ENCODE measurements at places on chromosomes 4 and X.

DNA sequence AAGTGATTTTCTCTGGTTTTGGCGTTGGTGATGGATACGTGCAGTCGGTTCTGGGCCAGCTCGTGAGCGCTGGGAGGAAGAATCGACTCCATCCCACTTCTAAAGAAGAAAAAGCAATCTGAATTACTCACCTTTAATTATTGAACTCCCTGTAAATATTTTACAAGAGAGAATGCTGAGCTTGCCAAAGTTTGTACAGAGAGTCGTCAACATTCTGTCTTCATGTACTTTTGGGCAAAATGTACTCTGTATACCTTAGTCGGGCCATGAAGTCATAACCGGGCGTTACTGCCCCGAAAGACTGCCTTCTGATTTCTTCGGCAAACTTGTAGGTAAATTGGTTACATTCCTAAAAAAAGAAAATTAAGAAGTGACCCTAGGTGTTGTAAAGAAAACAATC, 5.5 kb downstream of the PNPLA4 start:
- no peak for DNase-seq

DNA sequence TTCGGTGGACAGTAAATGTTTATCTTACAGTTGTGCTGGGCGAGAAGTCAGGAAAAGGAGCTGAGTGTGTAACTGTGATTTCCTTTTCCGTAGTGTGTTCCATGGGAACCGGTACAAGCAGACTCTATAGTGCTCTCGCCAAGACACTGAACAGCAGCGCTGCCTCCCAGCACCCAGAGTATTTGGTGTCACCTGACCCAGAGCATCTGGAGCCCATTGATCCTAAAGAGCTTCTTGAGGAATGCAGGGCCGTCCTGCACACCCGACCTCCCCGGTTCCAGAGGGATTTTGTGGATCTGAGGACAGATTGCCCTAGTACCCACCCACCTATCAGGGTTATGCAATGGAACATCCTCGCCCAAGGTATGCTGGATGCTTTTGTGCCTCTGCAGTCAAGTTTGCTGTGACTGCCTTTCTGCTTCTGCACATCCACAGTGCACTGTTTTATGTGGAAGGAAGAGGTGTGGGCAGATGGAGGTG, 27.4 kb downstream of the NOCT start:
- DNase-seq, result no peak

GRCh38 chr4:11313157-11313943, 115.3 kb downstream of the HS3ST1 start:
- DNase-seq, result no peak

GRCh38 chr4:142164767-142165500, 528.6 kb downstream of the IL15 start:
- DNase-seq, result no peak

- DNase-seq, result no peak
These were observed 153.7 kb downstream of the CLCN4 start for GRCh38 chrX:10310511-10310910.

DNA sequence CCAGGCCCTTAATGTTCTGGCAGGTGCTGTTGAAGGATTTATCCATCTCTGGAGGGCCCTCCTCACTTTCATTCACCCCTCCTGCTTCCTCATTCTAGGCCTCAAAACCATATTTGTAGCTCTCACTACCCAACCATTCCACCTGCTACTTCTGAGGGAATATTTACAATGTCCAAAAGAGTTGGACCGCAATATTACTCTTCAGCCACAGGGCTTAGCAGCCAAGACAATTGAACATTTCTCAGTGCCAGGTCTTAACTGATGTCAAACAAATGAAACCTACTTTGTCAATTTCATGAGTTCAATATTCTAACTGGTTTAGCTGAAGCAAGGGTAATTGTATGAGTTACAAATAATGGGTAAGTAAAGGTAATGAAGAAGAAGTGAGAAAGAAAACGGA, 113.2 kb downstream of the ENOX2 start:
- no peak for DNase-seq

DNA sequence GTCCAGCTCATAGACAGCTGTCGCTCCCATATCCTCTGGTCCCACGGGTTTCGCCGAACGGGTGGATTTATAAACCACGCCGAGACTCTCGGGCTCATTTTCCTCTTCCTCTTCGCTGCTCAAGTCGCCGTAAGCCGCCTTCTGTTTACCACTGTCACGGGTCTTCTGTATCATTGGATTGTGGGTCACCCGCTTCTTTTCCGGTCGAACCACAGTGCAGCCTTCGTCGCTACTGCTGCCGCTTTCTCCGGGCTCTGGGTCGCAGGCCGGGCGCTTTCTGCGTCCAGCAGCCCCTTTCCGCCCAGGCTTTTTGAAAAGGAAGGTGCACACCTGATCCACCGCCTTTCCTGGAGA, 311 bp downstream of the RNF113A start:
- no peak for DNase-seq

DNA sequence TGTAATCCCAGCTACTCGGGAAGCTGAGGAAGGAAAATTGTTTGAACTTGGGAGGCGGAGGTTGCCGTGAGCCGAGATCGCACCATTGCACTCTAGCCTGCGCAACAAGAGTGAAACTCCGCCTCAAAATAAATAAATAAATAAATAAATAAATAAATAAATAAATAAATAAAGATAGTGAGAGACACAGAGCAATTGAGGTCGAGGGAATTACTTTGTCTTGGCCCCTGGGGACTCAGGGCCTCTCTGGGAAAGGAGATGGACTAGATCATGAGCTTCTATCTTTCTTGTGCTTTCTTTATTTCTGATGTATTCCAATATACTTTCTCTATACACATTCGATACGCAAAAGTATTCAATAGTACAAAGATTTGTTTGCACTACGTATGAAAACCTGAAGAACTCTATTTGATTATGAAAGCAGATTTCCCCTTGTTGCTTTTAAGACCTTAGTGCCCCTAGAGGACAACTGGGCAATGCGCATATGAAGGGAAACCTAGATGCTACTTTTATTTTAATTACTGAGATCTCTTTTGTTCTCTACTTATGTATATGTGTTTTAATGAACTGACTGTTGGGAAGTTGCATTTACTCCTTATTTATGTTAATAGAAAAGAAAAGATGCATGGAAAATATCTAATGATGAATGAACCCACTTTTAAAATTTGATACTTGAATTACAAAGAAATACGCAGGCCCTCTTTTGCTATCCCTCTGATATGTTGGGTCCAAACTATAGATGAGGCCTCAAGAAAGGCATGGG, 12.8 kb upstream of the ELOVL6 start:
- no peak for DNase-seq

GRCh38 chr4:74522251-74522991, 77.5 kb downstream of the AREG start:
- no peak for DNase-seq

- DNase-seq, result no peak
These were observed 220.9 kb downstream of the SLC7A11 start for GRCh38 chr4:138021139-138021830.

- no peak for DNase-seq
These were observed 2.2 kb downstream of the PWWP3B start for GRCh38 chrX:106170318-106170717.

- no peak for DNase-seq
These were observed 104.7 kb downstream of the MGST2 start for GRCh38 chr4:139770361-139770760.

- DNase-seq, result no peak
These were observed 212.0 kb downstream of the COMMD8 start for GRCh38 chr4:47251348-47252135.

GRCh38 chr4:84683064-84683850, 100.3 kb downstream of the CDS1 start:
- no peak for DNase-seq

- no peak for DNase-seq
These were observed 9.6 kb upstream of the CCDC149 start for GRCh38 chr4:24922416-24922815.

DNA sequence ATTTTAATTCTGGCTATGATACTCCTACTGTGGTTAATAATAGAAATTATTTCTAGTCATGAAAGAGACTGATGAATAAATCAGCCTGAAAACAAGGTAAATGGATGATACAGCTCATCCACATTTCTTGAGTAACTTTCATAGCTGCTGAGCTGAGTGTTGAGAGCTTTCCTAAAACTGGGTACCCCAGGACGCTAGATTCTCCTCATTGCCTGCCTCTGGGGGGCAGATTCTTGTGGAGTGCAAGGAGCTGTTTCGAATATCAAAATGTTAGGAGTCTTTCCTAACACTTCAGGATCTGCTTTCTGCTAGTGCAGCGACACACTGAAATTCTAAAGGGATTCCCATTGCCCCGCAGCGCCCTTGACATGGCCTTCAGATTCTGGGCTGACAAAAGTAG, 2.1 kb downstream of the MND1 start:
- DNase-seq, result no peak

DNA sequence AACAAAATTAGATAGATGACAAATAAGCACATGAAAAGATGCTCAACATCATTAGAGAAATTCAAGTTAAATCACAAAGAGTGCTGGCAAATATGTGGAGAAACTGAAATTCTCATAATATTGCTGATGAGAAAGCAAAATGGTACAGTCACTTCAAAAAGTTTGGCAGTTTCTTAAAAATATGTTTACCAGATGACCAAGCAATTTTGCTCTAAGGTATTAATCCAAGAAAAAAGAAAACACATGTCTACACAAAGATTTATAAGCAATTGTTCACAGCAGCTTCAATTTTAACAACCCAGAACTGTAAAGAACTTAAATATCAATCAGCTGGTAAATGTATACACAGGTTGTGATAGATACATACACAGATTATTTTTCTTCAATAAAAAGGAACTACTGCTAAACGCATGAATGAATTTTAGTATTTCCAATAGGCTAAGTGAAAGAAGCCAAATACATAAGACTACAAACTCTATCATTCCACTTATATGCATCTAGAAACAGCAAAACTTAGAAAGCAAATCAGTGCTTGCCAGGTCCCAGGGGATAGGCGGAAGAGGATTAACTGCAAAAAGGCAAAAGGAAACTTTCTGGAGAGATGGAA, 11.7 kb downstream of the OTUD4 start:
- no peak for DNase-seq

GRCh38 chr4:182827166-182827565, 90.0 kb downstream of the DCTD start:
- DNase-seq, result no peak

- DNase-seq, result no peak
These were observed 2.7 kb upstream of the TMSB4X start for GRCh38 chrX:12972243-12972642.

GRCh38 chr4:54568184-54568583, 89.6 kb upstream of the KIT start:
- DNase-seq, result no peak

DNA sequence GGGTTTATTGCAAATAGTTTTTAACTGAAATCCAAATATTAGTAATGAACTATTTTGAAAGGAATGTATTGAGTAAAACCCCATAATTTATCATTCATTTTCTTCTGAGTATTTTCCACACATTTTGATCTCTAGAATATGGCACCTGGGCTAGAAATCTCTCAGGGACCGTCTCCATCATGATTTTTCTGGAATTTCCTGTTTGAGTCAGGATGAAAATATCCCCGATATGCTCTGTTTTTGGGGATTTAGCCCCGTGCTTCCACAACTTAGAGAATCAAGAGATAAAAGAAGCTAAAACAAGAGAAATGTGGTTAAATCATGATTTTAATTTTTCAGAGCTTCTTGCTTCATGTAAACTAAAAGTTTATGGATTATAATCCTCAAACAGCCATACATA, 114.2 kb downstream of the SPCS3 start:
- no peak for DNase-seq

GRCh38 chr4:70943114-70943513, 40.9 kb downstream of the MOB1B start:
- no peak for DNase-seq

DNA sequence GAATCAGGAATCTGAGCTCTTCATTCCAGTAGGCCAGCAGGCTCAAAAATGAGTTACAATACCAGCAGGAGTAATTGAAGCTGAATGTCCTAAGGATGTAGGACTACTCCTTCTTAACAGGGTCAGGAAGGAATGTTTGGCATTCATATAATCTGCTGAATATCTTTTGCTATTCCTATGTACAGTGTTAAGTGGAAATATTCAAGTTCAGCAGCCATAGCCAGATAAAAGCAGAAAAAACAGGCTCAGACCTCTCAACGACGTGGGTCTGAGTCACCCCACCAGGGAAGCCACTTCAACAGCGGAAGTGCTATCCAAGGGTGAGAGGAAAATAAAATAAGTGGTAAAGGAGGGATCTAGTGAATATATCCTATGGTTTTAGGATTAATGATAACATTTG, 577.0 kb downstream of the SPOCK3 start:
- DNase-seq, result no peak

- no peak for DNase-seq
These were observed 196.8 kb downstream of the HEPH start for GRCh38 chrX:66360894-66361293.

DNA sequence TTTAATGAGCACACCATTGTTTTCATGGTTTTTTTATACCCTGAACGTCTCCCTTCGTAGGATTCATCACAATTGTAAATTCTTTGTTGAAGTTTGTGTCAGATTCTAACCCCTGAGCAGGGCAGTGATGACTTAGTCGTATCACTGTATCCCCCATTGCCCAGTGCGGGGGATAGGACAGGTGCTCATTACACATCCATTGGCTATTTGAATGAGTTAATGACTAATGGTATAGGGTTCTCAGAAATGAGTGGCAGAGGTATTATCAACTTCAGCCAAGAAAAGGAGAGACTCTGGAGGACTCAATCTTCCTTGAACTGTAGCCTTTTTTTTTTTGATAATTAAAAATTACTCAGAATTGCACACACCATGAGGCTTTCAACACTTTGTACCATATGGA, 64.6 kb downstream of the SYNPO2 start:
- DNase-seq, result no peak

DNA sequence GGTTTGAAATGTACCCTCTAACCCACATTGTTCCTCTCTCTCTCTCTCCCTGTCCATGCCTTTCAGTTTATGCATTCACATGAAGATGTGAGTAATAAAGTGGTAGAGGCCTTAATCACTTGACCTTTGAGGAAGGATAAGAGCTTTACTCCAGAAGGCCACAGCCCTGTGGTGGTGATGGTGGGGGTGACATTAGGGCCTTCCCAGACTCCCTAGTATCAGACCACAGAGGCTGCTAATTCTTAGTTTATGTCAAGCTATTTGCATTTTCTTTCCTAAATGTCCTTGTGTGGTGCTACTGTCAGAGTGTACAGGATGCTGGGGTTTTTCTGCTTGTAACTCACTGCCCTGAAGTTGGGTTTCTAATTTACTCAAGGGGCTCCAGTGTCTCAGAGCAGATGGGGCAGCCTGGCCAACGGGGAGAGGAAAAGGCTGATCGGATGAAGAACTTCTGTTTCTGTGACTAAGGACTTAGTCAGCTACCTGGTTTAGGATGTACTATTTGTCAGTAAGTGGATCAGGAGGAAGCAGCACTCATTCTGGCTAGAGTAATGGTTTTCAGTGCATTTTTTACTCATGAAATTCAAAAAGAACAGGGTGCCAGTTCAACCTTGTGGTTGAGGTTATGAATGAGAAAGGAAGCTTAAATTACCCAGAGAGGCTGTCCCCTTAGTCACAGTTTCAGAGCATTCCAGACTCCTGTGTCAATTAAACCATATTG, 509.6 kb upstream of the DIPK2B start:
- no peak for DNase-seq

DNA sequence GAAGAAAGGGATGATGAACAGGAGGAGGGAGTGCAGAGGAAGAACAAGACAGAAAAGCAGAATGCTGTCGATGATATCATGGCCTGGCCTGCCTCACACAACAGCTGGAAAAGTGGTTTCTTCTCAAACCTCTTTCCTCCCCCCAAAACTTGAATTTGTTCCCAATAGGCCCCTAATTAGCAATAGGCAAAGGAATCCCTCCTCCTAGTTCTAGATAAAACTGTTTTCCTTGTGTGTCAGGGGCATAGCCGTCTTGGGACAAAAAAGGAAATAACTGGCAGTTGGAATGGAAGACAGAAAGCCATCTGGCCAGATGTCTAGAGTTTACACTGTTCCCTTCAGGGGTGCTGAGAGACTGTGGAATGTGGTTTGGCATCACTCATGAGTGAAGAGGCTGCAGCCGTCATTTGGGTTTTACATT, 177.8 kb upstream of the C1QTNF7 start:
- no peak for DNase-seq
